Immature natural killer cell (primary cell): ENCODE measurements at places on chromosomes 5 and 9. TPM values are rescaled to one million over a fixed set of nuclear protein-coding genes. Genes with fewer than 3 reads are reported as not detected.

The TMEM171 gene
- polyA plus RNA-seq, result 3.5 TPM

The TNFSF8 gene
- 6.0 TPM for polyA plus RNA-seq

The N4BP3 gene
- polyA plus RNA-seq, result 0.10 TPM

GRCh38 chr9:2145746-2146145, 130.6 kb downstream of the SMARCA2 start:
- H3K27me3 ChIP-seq, result no peaks in the 10 kb centered on the region
- H3K27ac ChIP-seq, result no peak overlapping the region
- H3K4me1 ChIP-seq, result peaks cover 67% of the 10 kb centered on the region
- H3K36me3 ChIP-seq, result no peaks in the 10 kb centered on the region
- no peak for DNase-seq

- peak overlapping the region; percentile 68 for H3K4me3 ChIP-seq
- H3K27me3 ChIP-seq, result no peaks in the 10 kb centered on the region
- H3K27ac ChIP-seq, result peak overlapping the region; percentile 88
- peaks cover 39% of the 10 kb centered on the region for H3K4me1 ChIP-seq
Measured at GRCh38 chr9:4936277-4936676, 48.8 kb upstream of the JAK2 start.

- H3K27ac ChIP-seq, result no peak overlapping the region
- DNase-seq, result no peak
- peaks cover 9% of the 10 kb centered on the region for H3K27me3 ChIP-seq
- H3K4me3 ChIP-seq, result no peak overlapping the region
- H3K36me3 ChIP-seq, result no peaks in the 10 kb centered on the region
Measured at GRCh38 chr9:138073408-138073807, 195.8 kb downstream of the CACNA1B start.

GRCh38 chr9:122463828-122464632, 13.7 kb downstream of the OR1J1 start:
- peaks cover 10% of the 10 kb centered on the region for H3K27me3 ChIP-seq
- H3K4me1 ChIP-seq, result peaks cover 10% of the 10 kb centered on the region
- no peaks in the 10 kb centered on the region for H3K36me3 ChIP-seq
- DNase-seq, result no peak
- H3K27ac ChIP-seq, result peak overlapping the region; percentile 89

- H3K36me3 ChIP-seq, result no peaks in the 10 kb centered on the region
- no peak for DNase-seq
- no peak overlapping the region for H3K4me3 ChIP-seq
- peaks cover 2% of the 10 kb centered on the region for H3K27me3 ChIP-seq
Measured at GRCh38 chr5:92890841-92891244, 690.2 kb downstream of the NR2F1-AS1 start.

DNA sequence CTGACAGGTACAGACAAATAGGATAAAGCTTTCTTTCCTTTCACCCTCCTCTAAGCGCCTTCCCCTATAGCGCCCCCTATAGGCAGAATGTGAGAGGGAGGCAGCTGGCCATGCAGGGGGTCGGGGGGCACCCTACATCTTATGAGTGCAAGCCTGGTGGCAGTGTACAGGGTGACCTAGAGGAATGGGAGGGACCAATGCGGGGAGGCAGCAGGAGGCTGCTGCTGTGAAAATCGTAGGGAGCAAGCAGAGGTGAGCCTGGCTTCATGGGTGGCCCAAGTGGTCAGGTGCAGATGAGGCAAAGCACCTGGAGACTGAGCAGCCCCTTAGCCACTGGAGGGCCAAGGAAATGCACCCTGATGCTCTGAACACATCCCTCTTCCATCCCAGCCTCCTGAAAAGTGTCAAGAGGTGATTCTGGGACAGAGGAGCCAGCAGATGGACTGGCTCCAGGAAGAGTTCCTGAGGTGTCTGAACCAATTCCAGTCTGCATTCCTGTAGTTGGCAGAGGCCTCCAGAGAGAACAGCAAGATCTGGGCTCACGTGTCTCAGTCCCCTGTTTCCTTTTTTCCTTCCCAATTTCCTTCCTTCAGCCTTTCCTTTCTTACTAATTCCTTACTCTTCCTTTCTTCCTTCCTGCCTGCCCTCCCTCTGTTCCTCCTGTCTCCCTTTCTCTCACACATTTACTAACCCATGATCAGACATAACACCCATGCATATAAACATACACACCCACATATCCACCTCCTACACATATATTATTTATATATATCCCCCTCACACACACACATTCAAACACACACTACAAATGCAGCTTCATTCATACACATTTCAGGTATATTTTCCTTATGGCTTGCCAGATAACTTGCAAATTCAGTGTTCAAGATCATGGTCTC, 32.8 kb upstream of the GALNT10 start:
- no peaks in the 10 kb centered on the region for H3K36me3 ChIP-seq
- H3K27ac ChIP-seq, result no peak overlapping the region
- no peak for DNase-seq

- H3K27me3 ChIP-seq, result peaks cover 2% of the 10 kb centered on the region
- no peak overlapping the region for H3K4me3 ChIP-seq
- peaks cover 8% of the 10 kb centered on the region for H3K4me1 ChIP-seq
Measured at GRCh38 chr5:73748510-73749400, 122.8 kb downstream of the ARHGEF28 start.

DNA sequence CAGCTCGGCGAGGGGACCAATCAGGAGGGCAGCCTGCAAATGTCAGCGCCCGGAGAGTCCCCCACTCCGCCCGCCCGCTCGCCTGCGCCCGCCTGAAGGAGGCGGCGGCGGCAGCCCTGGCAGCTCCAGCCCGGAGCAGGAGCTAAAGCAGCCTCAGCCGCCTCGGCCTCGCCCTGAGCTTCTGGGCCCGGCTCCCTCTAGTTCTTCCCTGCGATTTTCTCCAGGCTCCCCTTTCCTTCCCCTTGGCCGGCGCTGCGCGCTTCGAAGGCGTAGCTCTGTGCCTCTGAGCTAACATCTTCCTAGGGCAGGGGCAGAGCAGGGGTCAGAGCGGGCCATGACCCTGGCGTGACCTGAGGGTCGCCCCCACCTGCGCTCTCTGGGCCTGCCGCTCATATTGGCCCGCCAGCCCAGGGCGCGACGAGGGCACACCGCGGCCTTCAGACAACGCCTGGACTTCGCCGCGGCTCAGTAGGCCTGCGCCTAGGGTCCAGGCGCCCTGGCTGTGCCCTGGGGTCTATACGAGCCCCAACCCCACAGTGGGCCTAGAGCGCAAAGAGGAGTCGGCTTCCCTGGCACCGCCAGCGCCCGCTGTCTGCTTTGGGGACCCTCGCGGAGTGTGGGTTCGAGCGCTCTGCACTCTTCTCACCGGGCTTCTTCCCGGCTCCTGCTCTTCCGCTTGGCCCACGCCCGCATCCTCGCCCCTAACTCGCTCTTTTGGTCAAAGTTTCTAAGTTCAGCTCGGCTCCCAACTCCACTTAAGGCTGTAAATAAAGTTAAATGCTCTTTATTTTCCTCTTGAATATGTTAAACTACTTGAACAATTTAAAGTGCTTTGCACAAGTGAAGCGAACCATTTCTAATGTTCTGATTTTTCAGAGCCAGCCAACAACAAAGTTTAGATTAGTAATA, 504 bp upstream of the OTP start:
- no peak overlapping the region for H3K4me3 ChIP-seq
- H3K36me3 ChIP-seq, result peaks cover 5% of the 10 kb centered on the region
- H3K27me3 ChIP-seq, result peaks cover 37% of the 10 kb centered on the region
